IMR-90 (cell line): ENCODE measurements at places on chromosomes 4 and X.

GRCh38 chr4:188032583-188032982, 37.0 kb downstream of the ZFP42 start:
- H3K27ac ChIP-seq, result no peak overlapping the region
- DNase-seq, result no peak
- H3K4me1 ChIP-seq, result no peaks in the 10 kb centered on the region
- H3K36me3 ChIP-seq, result no peaks in the 10 kb centered on the region
- H3K4me3 ChIP-seq, result no peak overlapping the region

- no peak overlapping the region for H3K27ac ChIP-seq
- H3K4me3 ChIP-seq, result no peak overlapping the region
- H3K27me3 ChIP-seq, result no peaks in the 10 kb centered on the region
- H3K4me1 ChIP-seq, result no peaks in the 10 kb centered on the region
- no peaks in the 10 kb centered on the region for H3K36me3 ChIP-seq
Measured at GRCh38 chr4:136803433-136803832, 728.9 kb downstream of the PCDH18 start.

GRCh38 chrX:148534291-148534690, 33.9 kb downstream of the AFF2 start:
- DNase-seq, result no peak
- no peak overlapping the region for H3K27ac ChIP-seq
- no peaks in the 10 kb centered on the region for H3K4me1 ChIP-seq
- H3K36me3 ChIP-seq, result no peaks in the 10 kb centered on the region
- no peak overlapping the region for H3K4me3 ChIP-seq

- H3K4me3 ChIP-seq, result no peak overlapping the region
- no peak overlapping the region for H3K27ac ChIP-seq
- H3K4me1 ChIP-seq, result peaks cover 24% of the 10 kb centered on the region
- DNase-seq, result no peak
- peaks cover 71% of the 10 kb centered on the region for H3K36me3 ChIP-seq
Measured at GRCh38 chrX:47199286-47199685, 5.7 kb downstream of the UBA1 start.

DNA sequence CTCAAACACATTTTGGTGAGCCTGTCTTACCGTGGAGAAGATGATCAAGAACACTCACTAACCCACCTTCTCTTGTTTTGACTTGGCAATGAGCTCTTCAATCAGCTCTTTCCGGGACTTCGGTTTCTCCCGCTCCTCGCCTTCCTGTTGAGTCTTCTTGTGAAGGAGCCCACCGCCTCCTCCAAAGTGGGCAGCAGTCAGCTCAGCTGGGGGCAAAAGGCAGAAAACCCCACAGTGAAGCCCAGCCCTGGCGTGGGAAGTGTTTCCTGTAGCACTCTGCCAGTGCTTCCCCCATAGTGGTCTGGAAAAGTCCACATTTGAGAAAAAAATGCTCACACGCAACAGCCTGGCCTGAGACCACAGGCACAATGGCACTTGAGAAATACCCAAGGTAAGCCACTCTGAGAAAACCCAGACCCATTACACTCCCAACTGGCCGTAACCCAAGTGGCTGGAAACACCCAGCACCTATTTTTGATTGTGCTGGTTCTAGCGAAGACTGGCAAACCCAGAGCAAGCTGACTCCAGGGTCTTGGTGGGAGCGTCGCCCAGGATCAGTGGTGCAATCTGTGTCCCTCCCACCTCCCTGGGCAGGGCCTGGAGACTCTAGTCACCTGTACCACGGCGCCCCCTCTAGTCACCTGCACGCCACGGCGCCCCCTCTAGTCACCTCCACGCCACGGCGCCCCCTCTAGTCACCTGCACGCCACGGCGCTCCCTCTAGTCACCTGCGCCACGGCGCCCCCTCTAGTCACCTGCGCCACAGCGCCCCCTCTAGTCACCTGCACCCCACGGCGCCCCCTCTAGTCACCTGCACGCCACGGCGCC, 8.6 kb downstream of the NOP14 start:
- no peak for DNase-seq
- no peak overlapping the region for H3K27ac ChIP-seq
- H3K36me3 ChIP-seq, result peaks cover 53% of the 10 kb centered on the region
- no peak overlapping the region for H3K4me3 ChIP-seq
- H3K27me3 ChIP-seq, result no peaks in the 10 kb centered on the region

DNA sequence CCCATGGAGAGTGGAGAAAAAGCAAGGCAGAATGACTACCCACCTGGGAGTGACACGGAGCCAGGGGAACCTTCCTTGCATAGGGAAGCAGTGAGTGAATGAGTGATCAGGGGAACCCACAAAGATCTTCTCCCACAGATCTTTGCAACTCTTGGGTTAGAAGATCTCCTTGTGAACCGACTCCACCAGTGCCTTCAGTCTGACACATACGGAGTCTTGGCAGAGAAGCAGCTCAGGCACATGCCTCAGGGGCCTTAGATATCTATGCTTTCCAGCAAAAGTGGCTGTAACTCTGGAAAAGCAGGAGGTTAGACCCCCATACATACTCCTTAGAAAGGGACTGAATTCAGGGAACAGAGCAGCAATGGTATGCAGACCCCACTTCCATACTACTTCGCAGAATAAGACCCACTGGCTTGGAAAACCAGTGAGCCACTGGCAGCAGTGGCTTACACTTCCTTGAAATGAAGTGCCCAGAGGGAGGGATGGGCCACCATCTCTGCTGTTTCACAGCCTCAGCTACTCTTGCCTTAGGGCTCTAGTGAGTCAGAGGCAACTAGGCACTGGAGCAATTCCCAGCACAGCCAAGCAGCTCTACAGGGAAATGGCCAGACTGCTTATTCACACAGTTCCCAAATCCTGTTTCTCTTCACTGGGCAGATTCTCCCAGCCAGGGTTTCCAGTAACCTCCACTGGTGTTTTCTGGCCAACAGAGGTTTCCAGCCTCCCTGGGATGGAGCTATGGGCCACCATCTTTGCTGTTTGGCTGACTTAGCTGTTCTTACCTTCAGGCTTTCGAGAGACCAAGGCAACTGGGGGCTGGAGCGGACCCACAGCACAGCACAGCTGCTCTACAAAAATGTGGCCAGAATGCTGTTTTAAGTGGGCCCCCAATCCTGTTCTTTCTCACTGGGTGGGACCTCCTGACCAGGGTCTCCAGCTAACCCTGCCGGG, 82.8 kb upstream of the TCEAL2 start:
- no peaks in the 10 kb centered on the region for H3K36me3 ChIP-seq
- no peak overlapping the region for H3K4me3 ChIP-seq
- no peak overlapping the region for H3K27ac ChIP-seq
- H3K27me3 ChIP-seq, result no peaks in the 10 kb centered on the region
- no peaks in the 10 kb centered on the region for H3K4me1 ChIP-seq

- H3K27me3 ChIP-seq, result no peaks in the 10 kb centered on the region
- no peak overlapping the region for H3K27ac ChIP-seq
- no peaks in the 10 kb centered on the region for H3K4me1 ChIP-seq
- no peak overlapping the region for H3K4me3 ChIP-seq
Measured at GRCh38 chr4:77473509-77473908, 132.1 kb upstream of the CXCL13 start.

DNA sequence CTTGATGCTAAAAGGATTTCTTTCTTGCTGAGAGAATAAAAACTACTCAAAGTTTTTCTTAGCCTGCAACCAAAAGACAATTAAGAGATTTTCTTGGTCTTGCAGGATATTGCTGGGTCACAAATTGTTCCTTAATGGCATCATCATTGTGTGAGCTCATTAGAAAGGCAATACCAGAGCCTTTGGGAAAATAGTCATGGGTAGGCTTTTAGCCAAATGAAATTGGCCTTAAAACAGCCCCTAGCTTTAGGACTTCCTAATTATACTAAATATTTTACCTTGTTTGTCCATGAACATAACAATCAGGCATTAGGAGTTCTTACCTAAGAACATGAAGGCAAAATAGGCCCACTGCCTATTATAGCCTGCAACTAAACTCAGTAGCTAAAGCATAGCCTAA, 10.4 kb upstream of the FAM13A start:
- H3K36me3 ChIP-seq, result no peaks in the 10 kb centered on the region
- no peaks in the 10 kb centered on the region for H3K4me1 ChIP-seq
- H3K27ac ChIP-seq, result no peak overlapping the region

DNA sequence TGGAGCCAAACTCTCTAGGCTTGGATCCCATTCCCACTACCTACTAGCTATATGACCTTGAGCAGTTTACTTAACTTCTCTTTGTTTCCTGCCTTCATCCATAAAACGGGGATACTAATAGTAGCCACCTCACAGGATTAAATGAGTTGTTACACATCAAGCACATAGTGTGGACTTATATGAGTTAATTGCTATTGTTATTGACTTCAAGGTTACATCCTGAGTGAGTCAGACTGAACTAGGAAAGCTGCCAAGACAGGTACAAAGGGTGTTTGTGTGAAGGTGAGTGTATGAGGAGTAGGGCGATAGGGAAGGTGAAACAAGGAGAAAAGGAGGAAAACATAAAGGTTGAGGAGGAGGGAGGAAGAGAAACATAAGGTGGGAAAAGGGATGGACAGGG, 32.2 kb downstream of the TFDP3 start:
- H3K27me3 ChIP-seq, result peaks cover 1% of the 10 kb centered on the region
- no peaks in the 10 kb centered on the region for H3K36me3 ChIP-seq
- no peak for DNase-seq
- no peak overlapping the region for H3K4me3 ChIP-seq
- no peak overlapping the region for H3K27ac ChIP-seq
- H3K4me1 ChIP-seq, result no peaks in the 10 kb centered on the region

- no peaks in the 10 kb centered on the region for H3K27me3 ChIP-seq
- DNase-seq, result no peak
- H3K4me1 ChIP-seq, result no peaks in the 10 kb centered on the region
- peaks cover 32% of the 10 kb centered on the region for H3K36me3 ChIP-seq
- no peak overlapping the region for H3K27ac ChIP-seq
Measured at GRCh38 chr4:52716364-52717151, 34.7 kb downstream of the ERVMER34-1 start.

- no peaks in the 10 kb centered on the region for H3K36me3 ChIP-seq
- H3K4me1 ChIP-seq, result no peaks in the 10 kb centered on the region
- H3K27me3 ChIP-seq, result peaks cover 10% of the 10 kb centered on the region
- H3K27ac ChIP-seq, result no peak overlapping the region
- no peak overlapping the region for H3K4me3 ChIP-seq
- no peak for DNase-seq
Measured at GRCh38 chrX:39398215-39398962, 597.1 kb downstream of the MID1IP1 start.

GRCh38 chr4:153257991-153258390, 53.7 kb downstream of the TRIM2 start:
- no peaks in the 10 kb centered on the region for H3K27me3 ChIP-seq
- H3K27ac ChIP-seq, result no peak overlapping the region
- H3K4me3 ChIP-seq, result no peak overlapping the region
- H3K4me1 ChIP-seq, result peaks cover 5% of the 10 kb centered on the region

DNA sequence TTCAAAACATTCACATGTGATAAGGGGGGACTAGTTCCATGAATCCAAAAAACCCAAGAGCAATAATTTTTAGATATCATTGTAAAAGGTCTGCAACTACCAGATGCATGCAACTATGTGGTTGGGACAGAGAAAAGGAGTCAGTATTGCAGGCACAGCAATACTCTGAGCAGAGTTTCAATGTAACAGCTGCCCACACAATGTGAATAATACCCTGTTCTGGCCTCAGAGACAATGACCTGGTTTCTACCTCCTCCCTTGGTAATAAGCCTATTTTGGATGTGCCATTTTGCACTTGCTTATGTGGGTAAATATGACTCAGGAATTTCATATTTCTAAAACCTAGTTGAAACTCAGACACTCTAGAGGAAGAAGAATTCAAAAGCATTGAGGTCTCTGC, 194.8 kb upstream of the RASGEF1B start:
- H3K4me3 ChIP-seq, result no peak overlapping the region
- no peak for DNase-seq
- no peaks in the 10 kb centered on the region for H3K36me3 ChIP-seq

DNA sequence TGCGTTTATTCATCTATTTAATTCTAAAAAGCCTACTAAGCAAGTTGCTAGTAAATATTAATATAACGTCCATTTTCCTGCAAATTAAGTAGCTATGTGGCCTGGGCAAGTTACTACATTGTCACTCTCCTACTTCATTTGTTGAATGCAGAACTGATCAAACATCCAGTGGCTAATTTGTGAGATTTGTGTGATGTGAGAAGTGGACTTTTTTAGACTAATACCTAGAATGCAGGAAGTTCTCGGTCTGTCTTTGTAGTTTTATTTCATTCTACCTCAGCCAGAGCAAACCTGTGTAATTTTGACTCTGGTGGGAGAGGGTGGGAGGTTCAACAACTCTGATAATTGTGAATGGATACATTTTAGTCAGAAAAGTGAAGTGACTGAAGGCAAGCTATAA, 840 bp downstream of the GUF1 start:
- H3K27me3 ChIP-seq, result no peaks in the 10 kb centered on the region
- peak overlapping the region; percentile 90; the same call in 1 of the 2 replicates for H3K27ac ChIP-seq
- DNase-seq, result no peak

DNA sequence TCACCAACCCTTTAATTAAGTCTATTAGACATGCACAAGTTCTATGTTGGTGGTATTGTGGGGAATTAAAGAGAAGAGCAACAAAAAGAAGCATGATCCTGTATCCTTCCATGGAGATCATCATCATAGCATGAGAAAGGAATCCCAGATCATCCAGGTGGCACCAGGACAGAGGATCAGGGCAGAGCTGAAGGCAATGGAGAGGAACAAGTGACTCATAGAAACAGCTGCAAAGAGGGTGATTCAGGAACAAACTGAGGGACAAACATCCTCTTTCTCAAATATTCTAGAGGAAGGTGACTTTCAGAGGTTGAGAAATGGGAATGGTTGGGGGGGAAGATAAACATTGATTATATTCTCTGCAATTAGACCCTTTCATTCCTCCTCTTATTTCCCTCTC, 105.5 kb upstream of the OTUD4 start:
- H3K27ac ChIP-seq, result no peak overlapping the region
- H3K4me1 ChIP-seq, result no peaks in the 10 kb centered on the region

- no peak overlapping the region for H3K4me3 ChIP-seq
- no peaks in the 10 kb centered on the region for H3K4me1 ChIP-seq
- DNase-seq, result no peak
- no peaks in the 10 kb centered on the region for H3K27me3 ChIP-seq
Measured at GRCh38 chr4:81930506-81931238, 443.1 kb downstream of the HNRNPD start.

DNA sequence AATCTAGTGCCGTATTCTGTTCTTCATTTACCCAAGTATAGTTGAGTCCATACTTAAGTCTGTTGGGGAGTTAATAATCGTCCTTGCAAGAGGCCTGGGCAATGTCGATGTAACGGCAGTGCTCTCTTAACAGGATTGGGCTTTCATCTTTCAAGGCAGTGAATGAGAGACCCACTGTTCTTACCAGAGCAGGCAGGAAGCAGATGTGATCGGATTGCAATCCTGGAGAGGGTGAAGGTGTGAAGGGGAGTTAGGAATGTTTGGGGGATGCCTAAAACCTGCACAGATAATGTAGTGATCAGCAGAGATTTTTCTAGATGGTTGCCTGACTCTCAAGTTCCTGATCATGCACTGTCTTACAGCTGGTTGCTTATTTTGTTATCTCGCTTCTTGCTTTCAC, 308.4 kb downstream of the AFF2 start:
- no peak overlapping the region for H3K4me3 ChIP-seq
- no peak for DNase-seq
- no peaks in the 10 kb centered on the region for H3K36me3 ChIP-seq
- no peak overlapping the region for H3K27ac ChIP-seq
- H3K27me3 ChIP-seq, result no peaks in the 10 kb centered on the region
- H3K4me1 ChIP-seq, result no peaks in the 10 kb centered on the region

- no peak overlapping the region for H3K4me3 ChIP-seq
- H3K27me3 ChIP-seq, result no peaks in the 10 kb centered on the region
- H3K36me3 ChIP-seq, result no peaks in the 10 kb centered on the region
- DNase-seq, result no peak
- H3K27ac ChIP-seq, result no peak overlapping the region
Measured at GRCh38 chr4:94298725-94299252, 43.8 kb downstream of the HPGDS start.

- H3K4me1 ChIP-seq, result peaks cover 2% of the 10 kb centered on the region; the same call in 1 of the 2 replicates
- no peaks in the 10 kb centered on the region for H3K36me3 ChIP-seq
- peak overlapping the region; percentile 12; the same call in 1 of the 2 replicates for H3K27ac ChIP-seq
- H3K27me3 ChIP-seq, result no peaks in the 10 kb centered on the region
- DNase-seq, result peak; percentile 22
Measured at GRCh38 chr4:182144626-182145333, 98.4 kb upstream of the TENM3 start.
